ENCODE measurements at places on chromosomes 7 and 10.
A peak's percentile ranks its signal among the peaks of the same experiment; 100 is the strongest.

GRCh38 chr7:78326189-78326588 is 527.6 kb downstream of the PHTF2 start:
- DNase-seq: no peak

GRCh38 chr7:82376739-82377138 is 66.8 kb downstream of the CACNA2D1 start:
- no peak for DNase-seq

DNA sequence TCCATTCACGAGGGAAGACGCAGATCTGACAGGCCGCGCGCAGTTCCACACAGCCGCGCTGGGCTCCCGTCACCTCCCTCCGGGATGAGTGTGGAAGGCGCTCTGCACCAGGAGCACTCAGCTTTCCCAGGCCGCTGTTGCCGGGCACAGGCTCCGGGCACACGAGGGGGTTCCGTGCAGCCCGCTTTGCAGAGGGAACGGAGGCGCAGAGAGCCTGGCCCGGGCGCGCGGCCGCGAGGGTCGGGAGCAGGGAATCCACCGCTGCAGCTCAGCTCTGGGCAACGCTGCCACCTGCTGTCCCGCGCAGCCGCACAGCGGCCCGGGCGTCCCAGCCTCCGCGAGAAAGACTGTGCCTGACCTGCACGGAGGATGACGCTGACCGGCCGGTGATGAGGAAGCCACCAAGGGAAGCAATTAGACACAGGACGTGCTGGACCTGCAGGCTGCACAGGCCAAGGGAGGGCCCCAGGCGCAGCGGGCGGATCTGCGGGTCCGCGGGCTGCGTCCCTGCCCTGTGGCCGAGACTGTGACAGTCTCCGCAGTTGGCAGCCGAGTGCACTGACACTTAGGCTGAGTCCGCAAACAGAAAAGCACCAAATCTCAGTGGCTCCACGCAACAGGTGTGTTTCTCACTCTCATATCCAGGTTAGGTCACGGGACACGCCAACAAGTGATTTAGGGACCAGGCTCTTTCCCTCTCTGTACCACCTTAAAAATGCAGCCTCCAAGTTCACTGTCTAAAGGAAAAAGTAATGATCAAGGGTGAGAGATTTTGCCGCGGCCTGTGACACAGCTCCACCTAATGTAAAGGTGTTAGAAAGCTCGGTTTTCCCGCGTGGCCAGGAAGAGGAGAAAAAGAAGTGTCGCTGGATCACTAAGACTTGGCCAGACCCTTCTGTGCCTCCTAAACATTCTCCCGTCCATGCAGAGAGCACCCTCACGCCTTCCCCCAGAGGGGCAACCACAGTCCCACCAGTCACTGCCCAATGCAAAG is 94.5 kb downstream of the SEC61G start:
- peak; percentile 49 for DNase-seq

- peak; percentile 78 for DNase-seq
Observed at GRCh38 chr10:71921324-71922027, 42.7 kb upstream of the CHST3 start.

GRCh38 chr7:110522061-110522760 is 568.7 kb upstream of the LRRN3 start:
- DNase-seq: no peak

DNA sequence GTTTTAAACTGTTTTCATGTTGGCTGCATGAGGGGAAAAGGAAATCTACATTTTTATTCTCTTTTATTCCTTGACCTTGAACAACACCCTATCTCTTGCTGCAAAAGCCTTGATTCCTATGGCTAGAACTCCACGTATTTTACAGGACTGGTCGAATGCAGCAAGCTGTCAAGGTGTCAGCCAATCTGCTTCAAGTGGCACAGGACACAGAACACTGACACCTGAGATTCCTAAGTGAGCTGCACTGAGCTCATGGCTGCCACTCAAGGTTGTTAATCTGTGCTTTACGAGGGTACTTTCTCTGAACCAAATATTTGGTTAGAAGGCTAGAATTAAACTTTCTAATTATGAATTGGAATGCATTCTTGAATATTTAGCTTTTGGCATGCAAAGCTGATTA is 349.7 kb upstream of the COBL start:
- DNase-seq: no peak

Measured in hindlimb muscle (tissue), 1 donor.